NCI-H1092 (cell line): ENCODE measurements at places on chromosomes 5 and 9.

DNA sequence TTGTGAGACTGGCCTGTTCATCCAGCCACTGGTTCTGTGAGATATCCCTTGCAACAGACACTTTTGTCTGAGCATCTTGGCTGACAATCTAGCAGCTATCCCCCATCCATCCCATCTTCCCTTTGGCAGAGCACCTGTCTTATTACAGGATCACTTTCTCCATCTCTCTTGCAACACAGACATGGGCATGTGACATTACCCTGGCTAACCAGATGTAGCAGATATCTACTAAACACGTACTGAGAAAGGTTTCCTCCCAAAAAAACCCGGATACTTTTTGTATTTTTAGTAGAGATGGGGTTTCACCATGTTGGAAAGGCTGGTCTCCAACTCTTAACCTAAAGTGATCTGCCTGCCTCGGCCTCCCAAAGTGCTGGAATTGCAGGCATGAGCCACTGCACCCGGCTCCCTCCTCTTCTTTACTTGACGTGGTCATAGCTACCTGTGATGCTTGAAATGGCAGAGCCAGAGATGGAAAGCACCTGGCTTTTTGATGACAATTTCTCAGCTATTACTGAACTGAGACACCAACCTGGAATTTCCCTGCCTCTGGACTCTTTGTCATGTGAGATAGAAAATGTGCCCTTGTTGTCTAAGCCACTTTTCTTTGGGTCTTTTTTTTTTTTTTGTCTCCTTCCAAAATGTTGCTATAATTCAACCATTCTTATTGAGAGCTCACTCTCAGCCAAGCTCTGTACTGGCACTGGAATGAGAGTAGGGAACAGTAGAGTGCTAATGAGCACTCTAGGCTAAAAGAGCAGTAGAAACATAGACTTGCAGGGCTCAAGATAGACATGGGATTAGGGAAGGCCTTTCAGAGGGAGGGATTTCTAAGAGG is 32.6 kb downstream of the FNBP1 start:
- DNase-seq, result no peak

GRCh38 chr5:172454358-172455086 is at the start of gene SH3PXD2B:
TSS of gene SH3PXD2B (minus strand) at chr5:172454525. CDS start at chr5:172454352, 173 bp downstream.
- no peak for DNase-seq

DNA sequence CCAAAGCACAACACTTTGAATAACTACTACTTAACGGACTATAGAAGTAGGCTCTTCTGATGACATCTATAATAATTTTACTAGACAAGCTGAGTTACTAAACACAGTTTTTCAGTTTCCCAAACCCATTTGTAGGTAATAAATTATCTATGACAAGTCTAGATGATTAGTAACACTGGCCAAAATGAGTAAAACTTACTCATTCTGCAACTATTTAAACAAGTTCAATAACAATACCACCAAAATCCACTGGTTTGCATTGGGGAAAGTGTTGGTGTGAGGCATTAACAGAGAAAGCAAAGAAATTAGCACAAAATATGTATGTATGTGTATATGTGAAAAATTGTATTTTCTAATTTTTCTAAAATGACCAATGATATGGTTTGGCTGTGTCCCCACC is 119.3 kb downstream of the NR2F1-AS1 start:
- no peak for DNase-seq

DNA sequence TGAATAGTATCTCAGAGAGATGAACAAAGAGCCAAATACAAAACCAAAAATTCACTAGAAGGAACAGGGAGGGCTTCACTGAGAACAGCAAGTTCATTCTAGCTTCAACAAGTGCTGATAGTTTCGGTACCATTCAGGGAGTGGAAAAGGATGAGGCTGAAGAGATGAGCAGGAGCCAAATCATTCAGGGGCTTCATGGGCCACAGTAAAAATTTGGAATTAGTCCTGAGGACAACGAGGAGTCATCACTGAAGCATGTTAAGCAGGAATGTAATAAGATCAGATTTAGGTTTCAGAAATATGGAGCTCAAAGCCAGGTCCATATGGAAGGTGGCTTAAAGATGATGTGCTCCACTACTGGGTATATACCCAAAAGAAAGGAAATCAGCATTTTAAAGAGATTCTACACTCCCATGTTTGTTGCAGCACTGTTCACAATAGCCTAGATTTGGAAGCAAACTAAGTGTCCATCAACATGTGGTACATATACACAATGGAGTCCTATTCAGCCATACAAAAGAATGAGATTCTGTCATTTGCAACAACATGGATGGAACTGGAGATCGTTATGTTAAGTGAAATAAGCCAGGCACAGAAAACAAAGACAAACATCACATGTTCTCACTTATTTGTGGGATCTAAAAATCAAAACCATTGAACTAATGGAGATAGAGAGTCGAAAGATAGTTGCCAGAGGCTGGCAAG is 36.2 kb downstream of the SPOCK1 start:
- DNase-seq, result no peak

GRCh38 chr5:57986761-57987341 is 473.0 kb downstream of the PLK2 start:
- DNase-seq, result no peak

- no peak for DNase-seq
Observed at GRCh38 chr9:6788162-6789016, 30.6 kb downstream of the KDM4C start.

DNA sequence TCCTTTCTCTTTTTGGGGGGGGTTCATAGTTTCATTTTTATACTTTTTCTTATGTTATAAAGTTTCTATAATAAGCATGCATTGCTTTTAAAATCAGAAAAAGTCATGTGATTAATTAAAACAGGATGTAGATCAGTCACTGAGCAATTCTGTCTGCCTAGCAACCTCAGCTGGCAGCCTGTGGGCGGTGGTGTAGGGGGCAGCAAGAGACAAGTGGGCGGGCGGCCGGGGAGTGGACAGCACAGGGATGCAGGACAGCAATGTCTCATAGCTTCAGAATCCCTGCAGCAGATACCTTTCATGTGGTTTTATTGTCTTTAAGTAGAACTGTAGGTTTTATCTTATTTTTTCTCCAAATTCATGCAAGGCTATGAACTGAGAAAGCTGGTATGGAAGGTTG is 101.9 kb upstream of the S1PR3 start:
- no peak for DNase-seq

DNA sequence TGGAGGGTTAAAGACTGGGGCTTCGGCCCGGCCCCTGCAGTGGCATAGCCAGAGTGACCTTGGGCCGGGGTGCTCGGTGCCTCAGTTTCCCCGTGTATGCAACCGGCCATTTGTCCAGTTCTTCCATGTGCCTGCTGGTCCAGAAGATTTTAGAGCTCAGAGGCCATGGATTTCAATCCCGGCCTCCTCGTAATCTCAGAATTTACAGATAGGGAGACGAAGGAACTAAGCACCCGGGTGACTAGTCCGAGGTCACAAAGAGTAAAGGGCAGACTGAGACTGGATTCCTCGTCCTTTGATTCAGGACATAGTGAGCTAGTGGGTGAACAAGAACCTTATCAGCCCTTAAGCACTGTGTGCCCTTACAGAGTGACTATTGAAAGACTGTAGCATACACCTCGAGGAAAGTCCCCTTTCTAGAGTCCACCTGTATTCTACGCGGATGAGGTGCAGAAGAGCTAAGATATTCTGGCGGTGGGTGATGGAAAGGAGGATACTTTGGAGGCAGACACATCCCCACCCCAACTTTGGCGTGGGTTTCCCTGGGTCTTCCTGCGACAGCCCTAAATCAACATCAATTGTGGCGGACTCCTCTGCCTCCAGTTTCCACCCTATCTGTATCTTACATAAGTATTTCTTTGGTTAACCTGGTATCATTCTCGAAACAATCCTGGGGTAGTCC is 597 bp downstream of the SLC31A1 start:
- no peak for DNase-seq

GRCh38 chr9:71646131-71646530 is 122.2 kb downstream of the CEMIP2 start:
- DNase-seq, result no peak

DNA sequence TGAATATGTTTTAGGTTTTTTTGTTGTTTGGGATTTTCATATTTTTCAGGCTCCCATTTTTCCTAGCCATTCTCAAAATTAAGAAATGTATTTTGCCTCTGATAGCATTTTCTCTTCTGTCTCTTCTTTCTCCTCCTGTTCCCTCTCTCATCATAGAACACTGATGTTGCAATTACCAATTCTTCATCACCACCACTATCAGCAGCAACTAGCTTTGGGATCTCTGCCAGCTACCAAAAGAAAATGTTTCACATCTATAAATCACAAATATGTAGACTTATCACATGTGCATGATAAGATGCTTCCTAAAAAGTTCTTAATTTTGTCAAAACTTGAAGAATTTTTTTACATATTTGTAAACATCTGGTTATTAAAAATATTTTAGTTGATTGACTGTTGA is 887.1 kb downstream of the MAT2B start:
- DNase-seq, result no peak
